ENCODE measurements at places on chromosomes 16 and 17.
A peak's percentile ranks its signal among the peaks of the same experiment; 100 is the strongest.

GRCh38 chr17:49703557-49704277, 4.0 kb downstream of the SLC35B1 start:
- no peak for ATAC-seq

DNA sequence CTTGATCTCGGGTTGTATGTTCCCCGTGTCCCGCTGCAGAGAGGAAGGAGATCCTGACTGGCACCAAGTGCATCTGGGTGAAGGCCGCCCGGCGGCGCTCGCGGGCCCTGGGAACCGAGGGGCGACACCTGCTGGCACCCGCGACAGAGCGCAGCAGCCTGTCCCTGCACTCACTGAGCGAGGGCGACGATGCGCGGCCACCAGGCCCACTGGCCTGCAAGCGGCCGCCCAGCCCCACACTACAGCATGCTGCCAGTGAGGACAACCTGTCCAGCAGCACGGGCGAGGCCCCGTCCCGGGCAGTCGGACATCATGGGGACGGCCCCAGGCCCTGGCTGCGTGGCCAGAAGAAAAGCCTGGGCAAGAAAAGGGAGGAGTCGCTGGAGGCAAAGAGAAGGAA, 7.5 kb downstream of the BTBD17 start:
- ATAC-seq: no peak

- ATAC-seq: no peak
These were observed 12.9 kb downstream of the COL1A1 start for GRCh38 chr17:50188531-50188920.

- ATAC-seq: no peak
These were observed 29.9 kb downstream of the CFAP20 start for GRCh38 chr16:58099097-58099955.

- ATAC-seq: no peak
These were observed 5.5 kb downstream of the CYLD start for GRCh38 chr16:50747207-50747956.

DNA sequence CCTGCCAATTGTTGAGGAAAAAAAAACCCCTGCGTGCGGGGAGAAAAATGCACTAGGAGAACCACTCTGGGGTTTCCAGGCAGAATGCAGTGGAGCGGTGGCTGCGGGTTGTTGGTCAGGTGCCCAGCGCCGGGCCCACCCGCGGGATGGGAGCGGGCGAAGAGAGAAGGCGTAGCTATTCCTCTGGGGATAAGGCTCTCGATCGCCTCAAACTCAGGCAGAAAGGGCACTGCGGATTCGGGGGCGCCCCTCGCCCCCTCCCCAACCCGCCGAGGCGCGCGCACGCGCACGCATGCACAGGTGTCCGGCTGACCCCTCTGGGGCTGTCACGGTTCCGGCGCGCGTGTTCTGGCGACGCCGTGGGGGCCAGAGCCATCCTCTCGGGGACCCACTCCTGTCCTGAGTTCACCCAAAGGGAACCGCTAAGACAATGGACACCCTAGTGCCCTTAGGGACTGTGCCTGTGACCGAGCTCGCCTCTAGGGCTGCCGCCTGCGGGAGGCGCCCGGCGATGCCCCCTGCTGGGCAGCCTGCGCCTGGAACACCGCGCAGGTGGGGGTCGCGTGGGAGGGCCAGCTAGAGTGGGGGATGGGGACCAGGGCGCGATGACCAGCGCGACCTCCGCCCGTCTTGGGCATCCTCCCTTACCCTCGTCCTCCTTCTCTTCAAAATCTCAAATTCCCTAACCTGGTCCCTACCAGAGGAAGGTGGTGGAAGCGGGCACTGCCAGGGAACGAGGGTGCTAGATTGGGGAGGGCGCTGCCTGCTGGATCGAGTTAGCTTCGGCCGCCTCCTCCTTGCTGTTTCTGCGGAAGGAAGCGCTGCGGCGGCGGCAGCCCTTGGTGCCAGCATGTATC, 14.4 kb upstream of the CBX8 start:
- no peak for ATAC-seq

GRCh38 chr16:77206533-77206932, 7.3 kb downstream of the SYCE1L start:
- ATAC-seq: no peak

DNA sequence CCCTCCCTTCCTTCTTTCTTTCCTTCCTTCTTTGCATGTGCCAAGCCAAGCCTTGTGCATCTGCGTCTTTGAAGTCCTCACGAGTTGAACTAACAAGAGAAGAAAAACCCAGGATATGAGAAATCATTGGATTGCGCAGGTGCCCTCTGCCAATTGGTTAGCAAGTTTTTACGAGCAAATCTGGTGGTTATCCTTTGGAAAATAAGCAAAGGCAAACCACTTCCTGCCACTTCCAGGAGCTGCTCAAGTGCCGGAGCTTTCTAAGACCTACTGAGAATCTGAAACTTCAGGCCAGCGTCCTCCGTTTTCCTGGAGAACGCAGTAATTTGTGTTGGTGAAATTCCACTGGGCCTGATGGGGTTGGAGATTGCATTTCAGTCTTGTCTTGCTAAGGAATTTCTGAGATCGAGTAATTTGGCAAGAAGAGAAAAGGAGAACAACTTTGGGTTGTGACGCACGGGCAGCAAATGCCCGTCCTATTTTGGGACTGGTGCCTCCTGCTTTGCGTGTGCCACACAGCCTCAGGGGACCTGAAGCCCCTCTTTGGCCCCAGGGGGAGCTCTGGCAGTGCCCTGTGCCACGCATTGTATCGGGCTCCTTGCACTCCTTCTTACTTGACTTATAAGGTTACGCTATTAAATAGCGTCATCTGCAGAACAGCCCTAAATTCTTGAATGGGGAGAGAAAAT, 56.4 kb downstream of the CMIP start:
- peak; percentile 46 for ATAC-seq

DNA sequence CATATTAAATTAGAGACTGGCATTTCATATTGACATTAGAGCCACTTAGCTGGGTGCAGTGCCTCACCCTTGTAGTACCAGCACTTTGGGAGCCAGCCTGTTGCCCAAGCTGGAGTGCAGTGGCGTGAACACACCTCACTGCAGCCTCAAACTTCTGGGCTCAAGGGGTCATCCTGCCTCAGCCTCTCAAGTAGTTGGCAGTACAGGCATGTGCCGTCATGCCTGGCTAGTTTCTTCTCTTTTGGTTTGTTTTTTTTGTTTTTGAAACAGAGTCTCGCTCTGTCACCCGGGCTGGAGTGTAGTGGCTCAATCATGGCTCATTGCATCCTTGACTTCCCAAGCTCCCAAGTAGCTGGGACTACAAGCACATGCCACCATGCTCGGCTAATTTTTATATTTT, 8.7 kb downstream of the PPM1E start:
- no peak for ATAC-seq

DNA sequence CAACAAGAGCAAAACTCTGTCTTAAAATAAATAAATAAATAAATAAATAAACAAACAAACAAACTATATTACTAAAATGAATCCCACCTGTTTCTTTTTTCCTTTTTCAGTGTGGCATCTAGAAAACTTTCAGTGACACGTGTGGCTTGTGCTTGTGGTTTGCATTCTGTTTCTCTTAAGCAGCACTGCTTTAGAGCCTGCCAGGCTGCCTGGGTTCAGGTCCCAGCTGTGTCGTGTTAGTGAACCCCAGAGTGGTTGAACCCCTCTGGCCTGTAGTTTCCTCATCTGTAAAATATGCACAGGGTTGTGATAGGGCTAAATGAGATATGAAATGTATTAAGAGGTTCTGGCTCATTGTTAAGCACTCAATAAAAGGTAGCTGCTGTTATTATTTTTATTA, 12.1 kb upstream of the EPN3 start:
- ATAC-seq: no peak
